ENCODE measurements at places on chromosomes 4 and X.
A peak's percentile ranks its signal among the peaks of the same experiment; 100 is the strongest.

DNA sequence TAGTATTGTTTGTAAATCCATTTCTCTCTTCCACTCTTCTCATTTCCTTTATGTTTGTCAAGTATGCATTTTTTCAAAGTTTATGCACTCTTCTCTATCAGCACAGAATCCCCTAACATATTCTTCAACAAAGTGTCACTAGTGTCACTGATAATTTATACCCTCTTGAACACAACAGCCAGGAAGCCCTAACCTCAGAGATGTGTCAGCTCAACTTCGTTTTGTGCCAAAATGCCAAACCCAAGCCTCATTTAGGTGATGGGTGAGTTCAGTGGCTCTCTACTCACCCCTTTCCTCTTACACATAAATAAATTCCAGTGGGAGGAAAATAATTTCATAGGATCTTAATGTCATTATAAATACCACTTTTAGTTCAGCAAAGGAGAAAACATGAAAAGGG, 22.4 kb upstream of the P2RY10 start:
- DNase-seq = no peak

GRCh38 chrX:19487520-19488200, 27.6 kb downstream of the MAP3K15 start:
- DNase-seq = no peak

DNA sequence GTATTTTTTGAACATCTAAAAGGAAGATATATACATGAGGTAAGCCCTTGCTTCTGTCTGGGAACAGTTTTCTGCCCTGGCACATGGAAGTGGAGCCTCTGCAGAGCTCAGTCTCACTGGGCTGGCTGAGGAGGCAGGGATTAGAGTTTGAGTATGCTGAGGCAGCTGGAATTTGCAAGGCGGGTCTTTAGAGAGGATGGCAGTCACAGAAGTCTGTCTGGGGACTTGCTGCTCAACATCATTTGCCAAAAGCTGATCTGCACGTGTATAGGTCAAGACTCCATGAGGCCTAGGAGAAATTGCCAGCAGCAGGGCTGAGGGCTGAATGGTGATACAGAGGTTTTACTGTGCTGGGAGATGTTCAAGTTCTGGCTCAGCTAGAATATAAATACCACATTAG, 163.6 kb upstream of the ANK2 start:
- no peak for DNase-seq

GRCh38 chr4:1960170-1960825, 48.5 kb downstream of the NELFA start:
- no peak for DNase-seq

GRCh38 chrX:149830192-149830873, 48.6 kb downstream of the MAGEA9 start:
- no peak for DNase-seq

DNA sequence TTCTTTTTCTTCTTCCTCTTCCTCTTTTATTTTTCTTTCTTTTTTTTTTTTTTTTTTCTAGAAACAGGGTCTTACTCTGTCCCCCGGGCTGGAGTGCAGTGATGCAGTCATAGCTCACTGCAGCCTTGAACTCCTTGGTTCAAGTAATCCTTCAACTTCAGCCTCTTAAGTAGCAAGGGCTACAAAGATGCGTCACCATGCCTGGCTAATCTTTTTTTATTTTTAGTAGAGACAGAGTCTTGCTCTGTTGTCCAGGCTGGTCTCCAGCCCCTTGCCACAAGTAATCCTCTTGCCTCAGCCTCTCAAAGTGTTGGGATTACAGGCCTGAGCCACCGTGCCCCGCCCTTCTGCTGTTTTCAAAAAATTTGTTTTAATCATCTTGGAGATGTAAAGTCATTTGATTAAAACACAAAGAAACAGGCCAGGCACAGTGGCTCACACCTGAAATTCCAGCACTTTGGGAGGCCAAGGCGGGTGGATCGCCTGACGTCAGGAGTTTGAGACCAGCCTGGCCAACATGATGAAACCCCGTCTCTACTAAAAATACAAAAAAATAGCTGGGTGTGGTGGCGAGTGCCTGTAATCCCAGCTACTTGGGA, 28.1 kb downstream of the SYNPO2 start:
- no peak for DNase-seq

DNA sequence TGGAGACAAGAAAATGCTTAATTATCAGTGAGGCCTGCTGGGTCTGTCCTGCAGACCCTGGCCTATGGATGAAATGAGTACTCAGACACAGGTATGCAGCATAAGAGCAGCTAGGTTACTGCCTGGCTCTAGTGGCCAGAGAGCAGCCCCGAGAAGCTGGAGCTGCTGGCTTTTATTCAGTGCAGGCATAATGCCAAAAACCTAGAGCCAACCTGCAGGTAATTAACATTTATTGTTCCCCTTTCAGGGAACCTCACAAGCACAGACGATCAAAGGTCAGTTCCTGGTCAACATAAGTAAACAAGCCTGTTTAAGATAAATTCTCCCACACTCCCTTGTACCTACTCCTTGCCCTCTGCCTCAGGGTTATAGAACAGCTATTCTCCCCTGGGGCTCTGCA, 13.3 kb downstream of the IDS start:
- DNase-seq = no peak

- DNase-seq = no peak
Observed at GRCh38 chr4:53913771-53914170, 150.6 kb downstream of the CHIC2 start.

- DNase-seq = no peak
Observed at GRCh38 chr4:87388901-87389300, 2.1 kb downstream of the HSD17B11 start.

DNA sequence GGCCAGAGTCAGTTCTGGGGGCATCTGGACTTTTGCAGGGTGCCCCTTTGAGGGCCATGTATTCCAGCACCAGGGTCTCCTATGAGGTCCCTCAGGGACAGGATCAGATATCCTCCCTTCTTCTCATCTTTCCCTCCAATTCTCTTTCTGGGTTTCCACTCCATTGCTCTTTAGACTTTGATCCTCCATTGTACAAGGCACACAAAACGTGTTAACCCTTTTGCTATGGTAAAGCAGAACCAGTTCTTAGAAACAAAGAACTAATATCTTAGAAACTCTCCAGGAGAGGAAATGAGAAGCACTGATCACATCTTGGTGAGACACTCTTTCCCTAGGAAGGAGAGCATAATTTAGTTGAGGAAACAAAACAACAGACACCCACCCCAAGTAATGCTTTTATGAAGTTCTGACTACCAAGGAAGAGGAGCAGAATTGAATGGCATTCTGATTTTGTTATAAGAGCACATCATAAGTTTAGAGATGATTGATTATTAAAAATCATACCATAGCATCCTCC, 200.7 kb upstream of the NPY2R start:
- DNase-seq = no peak

DNA sequence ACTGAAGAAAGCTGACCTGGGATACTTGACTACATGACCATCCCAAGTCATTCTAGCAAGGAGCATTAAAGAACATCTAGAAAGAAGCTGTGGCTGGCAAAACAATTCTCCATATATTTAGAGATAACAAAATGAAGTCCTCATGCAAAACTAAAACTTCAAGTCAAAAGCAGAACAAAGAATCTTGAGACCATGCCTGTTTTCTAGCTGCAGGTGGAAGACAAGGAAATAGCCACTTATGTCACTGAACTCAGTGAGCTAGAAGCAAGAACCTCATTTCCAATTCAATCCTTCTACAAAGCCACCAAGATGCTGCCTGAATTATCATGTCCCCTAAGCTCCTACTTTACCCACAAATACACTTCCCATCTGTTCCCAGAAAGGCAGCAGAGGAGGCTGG, 13.8 kb downstream of the USP46 start:
- no peak for DNase-seq

DNA sequence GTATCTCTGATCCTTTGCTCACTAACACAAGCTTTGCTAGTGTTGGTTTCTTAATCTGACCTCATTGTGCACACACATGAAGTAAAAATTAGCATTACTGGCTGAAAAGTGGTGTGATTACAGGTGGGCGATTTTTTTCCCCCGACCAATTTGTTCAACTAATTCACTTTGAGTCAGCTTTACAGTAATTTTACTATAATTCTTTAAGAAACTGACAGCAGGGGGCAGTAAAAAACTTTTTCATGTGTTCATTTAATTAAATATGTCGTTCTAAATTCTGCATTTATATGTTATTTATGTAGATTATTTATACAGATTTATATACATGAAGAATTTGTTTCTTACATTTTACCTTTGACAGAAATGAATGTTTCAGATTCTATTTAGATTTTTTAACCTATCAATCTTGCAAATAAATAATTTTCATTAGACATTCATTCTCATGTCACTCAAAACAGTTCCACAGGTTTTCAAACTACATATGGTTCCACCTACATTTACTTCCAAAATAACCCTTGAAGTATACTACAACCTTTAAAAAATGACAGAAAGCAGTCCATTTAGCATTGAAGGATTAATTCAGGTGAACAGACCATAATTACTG, 17.5 kb downstream of the PALLD start:
- no peak for DNase-seq

GRCh38 chr4:151439320-151439719, 30.3 kb downstream of the FHIP1A start:
- no peak for DNase-seq

- DNase-seq = no peak
Observed at GRCh38 chr4:3411676-3412075, 30.1 kb upstream of the HGFAC start.

DNA sequence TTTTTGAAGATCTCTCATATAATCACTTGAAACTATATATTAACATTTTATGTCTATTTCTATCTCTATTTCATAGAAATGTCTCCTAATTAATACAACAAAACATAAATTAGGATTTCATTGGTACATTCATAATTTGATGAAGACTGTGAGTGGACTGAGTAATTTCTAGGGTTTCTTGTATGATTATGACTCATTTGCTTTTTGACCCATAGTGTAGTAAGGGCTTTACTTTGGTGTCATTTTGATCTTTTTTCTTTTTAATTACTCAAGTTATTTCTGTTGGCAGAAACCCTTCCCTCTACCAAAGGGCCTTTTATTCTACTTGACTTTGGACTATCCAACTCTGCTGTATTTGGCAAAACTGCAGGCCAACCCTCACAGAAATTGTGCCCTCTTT, 207.9 kb upstream of the MAGEB16 start:
- DNase-seq = no peak

- peak; percentile 26 for DNase-seq
Observed at GRCh38 chr4:85474818-85475630, at the start of gene ARHGAP24. Gene ARHGAP24 (plus strand): TSS chr4:85475150.

DNA sequence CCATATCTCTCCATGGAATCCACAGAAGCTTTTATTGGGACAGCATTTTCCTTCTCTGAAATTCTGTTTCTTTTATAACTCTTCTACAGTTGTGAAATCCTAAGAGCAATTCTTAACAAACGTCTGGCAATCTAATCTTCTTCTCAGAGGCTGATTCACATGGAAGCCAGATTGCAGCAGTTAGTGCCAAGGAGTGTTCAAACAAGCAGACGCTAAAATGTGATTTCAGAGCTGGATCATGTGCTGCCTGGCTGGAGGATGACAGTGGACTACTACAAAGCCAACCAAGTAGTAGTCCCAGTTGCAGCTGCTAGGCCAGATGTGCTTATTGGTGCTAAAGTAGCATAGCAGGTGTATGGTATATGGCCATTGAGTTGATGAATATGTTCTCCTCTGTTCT, 27.7 kb upstream of the GLRB start:
- no peak for DNase-seq

DNA sequence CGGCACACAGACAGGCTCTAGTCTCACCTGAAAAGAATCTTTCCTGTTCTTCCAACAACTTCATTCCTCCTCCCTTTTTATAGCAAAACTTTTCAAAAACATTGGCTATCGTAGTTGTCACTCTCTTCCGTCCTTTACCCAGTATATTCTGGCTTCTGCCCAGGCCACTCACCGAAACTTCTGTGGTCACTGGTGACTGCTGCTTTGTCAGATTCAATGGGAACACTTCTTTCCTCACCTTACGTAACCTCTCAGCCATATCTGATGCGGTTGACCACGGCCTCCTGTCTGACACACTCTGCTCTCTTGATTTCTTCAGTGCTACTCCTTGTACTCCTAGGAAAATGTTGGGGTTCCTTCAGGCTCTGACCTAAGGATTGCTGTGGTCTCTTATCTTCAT, 9.2 kb upstream of the RNF150 start:
- DNase-seq = no peak

- DNase-seq = no peak
Observed at GRCh38 chr4:35934320-35934981, 309.9 kb downstream of the ARAP2 start.

GRCh38 chr4:88101165-88101564, 57.3 kb downstream of the ABCG2 start:
- no peak for DNase-seq

GRCh38 chr4:182801636-182802035, 115.5 kb downstream of the DCTD start:
- DNase-seq = no peak

DNA sequence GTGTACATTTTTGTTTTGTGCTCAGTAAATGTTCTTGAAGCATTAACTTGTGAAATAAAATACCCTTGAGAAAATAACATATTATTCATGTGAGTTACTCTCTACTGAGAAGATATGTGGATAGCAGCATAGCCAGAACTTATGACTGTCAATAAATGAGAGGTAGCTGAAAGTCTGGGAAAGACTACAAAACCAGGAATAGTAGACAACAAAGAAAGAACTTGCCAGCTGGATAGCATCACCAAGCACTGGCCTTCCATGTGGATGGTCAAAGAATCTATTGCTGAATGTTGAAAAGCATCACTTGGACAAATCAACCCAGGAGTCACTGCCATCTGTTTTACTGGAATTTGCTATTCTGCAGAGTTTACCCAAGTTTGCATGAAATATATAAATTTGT, 650.0 kb upstream of the HTR2C start:
- no peak for DNase-seq

GRCh38 chr4:7070729-7071511, 3.1 kb upstream of the GRPEL1 start:
- DNase-seq = peak; percentile 51

GRCh38 chr4:170794525-170794924, 704.8 kb upstream of the AADAT start:
- DNase-seq = no peak

GRCh38 chr4:84503495-84504437, 4.7 kb upstream of the NKX6-1 start:
- no peak for DNase-seq

DNA sequence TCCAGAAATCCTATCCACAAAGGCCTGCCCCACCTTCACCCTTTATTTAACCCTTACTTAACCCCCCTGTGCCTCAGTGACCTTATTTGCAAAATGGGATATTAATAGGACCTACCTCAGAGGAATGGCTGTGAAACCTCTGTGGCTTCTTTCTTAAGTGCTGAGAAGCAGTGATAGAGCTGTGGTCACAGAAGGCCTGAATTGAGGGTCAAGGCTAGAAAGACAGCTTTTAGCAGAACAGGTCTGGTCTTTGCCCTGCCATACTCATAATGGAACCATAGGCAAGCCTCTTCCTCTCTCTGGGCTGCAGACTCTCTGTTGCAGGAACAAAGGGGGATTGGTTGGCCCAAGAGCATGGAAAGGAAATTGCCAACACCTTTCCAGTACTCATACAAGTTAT, 63.5 kb upstream of the MAMLD1 start:
- no peak for DNase-seq
